ENCODE measurements at places on chromosomes 12 and 14. TPM values are rescaled to one million over a fixed set of nuclear protein-coding genes. Genes with fewer than 3 reads are reported as not detected.

DNA sequence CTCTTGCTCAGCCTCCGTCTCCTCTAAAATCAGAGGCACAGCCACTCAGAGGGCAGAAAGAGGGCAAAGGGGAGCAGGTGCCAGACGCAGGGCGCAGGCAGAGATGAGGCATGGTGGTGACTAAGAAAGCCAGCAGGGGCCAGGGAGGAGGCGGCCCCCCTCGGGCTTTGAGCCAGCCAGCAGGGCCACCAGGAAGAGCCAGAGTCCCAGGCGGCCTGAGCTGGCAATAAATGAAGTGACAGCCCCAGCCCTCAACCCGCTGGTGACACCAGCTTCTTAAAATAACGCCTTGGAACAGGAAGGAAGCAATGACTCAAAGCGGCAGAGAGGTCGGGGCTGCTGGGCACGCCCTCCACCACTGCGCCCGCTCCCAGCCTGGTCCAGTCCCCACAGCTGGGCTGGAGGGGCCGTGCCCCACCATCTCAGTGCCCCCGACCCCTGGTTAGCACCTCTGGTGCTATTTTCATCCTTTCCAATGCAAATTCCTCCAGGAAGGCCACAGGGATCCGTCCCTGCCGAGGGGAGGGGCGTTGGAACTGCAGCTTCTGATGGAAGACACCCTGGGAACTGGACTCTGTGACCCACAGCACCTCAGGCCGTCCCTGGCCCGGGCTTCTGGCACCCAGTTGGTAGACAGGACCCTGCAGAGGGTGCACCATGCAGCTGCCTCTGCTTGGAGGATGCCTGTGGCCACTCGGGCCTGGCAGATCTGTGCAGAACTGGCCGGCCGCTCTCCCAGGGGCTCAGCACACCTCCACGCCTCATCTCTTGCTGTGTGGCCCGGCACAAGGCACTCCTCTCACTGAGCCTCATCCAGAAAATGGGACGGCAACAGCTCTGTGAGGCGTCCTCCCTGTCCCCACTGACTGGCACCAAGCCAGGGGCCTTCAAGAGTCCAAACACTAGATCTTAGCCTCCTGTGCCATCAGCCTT is 113.7 kb downstream of the NCOR2 start:
- DNase-seq, result peak; percentile 85

Gene MGAT4C
- total RNA-seq, result not detected

Gene MYH6
- not detected for total RNA-seq

DNA sequence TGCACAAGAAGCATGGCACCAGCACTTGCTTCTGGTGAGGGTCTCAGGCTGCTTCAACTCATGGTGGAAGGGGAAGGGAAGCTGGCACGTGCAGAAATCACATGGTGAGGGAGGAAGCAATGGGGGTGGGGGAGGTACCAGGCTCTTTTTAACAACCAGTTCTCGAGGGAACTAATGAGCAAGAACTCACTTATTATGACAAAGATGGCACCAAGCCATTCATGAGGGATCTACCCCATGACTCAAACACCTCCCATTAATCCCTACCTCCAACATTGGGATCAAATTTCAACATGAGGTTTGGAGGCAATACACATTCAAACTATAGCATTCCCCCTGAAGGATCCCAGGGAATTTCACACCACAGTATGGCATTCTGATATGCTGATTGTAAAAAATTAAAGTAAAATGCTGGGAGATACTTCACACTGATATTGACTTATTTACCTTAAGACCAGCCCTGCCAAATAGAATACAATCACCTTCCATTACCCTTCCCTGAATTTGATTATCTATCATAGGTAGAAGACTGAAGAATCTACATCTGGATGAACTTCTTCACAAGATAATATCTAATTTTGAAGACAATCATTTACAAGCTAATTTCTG is 201.7 kb upstream of the PLXNC1 start:
- DNase-seq, result no peak

Gene MYBPC1
- total RNA-seq, result not detected

- no peak for DNase-seq
These were observed 10.0 kb upstream of the NR1H4 start for GRCh38 chr12:100463661-100464060.

Gene GLIPR1L1
- not detected for total RNA-seq

DNA sequence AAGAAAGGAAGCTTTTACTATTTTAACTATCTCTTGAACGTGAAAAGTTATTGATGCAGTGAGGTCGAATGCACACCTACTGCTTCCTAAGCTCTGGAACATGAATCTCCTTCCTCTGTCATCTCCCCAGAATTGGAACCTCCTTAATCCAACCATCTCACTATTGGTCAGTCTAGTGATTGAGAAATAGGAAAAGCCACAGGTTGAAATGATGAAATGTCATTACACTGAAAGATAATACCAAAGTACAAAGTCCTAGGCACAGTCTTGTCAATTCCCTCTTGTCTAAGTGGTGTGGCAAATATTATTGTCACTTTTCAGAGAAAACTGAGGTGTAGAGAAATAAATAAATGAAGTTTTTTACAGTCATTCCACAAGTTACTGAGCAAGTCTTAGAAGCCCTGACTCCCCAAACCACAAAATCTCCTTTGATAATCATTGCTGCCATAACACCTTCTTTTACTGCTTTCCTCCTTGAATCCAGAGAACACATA is 19.5 kb upstream of the HIGD1C start:
- no peak for DNase-seq

GRCh38 chr12:22447223-22447622 is 97.1 kb downstream of the C2CD5 start:
- no peak for DNase-seq

Gene DNAL1
- total RNA-seq, result 10.7 TPM

DNA sequence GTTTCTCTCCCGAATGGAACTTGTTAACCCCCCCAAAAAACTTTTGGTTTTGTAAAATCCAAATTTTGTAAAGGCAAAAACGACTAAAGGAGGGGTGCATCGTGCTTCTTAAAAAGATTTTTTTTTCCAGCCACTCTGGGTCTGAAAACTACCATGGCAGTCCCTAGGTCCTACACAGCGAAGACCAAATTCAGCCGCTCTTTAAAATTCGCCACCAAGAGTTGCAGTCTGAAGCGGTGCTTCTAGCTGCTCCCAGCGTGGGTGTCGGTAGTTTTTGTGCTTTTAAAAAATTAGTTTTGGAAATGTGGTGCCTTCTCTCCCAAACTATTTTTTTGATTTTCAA is 873 bp upstream of the GSC start:
- no peak for DNase-seq

Measured in B cell (primary cell).